ENCODE measurements at places on chromosomes 3 and 15.

DNA sequence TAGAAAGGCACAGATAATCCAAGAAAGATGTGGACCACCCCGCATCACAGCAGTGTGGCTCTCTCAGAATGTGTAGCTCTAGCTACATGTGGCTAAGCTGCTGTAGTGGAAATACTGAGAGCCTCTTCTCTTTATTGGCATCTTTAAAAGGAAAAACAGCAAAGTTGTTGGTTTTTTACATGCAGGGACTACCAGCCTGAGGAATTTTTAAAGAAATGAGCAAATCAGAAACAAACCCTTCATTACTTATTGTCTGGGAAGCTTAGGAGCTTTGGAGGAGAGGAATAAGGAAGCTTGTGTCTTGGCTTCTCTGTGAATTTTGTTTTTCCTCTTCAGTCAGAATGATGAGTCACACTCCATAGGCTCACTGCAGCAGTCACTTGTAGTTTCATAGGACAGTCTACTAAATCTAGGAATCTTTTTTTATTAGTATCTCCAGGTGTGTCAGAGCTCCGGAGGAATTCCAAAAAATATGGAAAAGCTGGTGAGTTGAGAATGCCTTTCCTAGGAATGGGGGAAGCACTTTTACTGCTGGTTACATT lies 27.5 kb downstream of the POLG start:
- no peak for DNase-seq

DNA sequence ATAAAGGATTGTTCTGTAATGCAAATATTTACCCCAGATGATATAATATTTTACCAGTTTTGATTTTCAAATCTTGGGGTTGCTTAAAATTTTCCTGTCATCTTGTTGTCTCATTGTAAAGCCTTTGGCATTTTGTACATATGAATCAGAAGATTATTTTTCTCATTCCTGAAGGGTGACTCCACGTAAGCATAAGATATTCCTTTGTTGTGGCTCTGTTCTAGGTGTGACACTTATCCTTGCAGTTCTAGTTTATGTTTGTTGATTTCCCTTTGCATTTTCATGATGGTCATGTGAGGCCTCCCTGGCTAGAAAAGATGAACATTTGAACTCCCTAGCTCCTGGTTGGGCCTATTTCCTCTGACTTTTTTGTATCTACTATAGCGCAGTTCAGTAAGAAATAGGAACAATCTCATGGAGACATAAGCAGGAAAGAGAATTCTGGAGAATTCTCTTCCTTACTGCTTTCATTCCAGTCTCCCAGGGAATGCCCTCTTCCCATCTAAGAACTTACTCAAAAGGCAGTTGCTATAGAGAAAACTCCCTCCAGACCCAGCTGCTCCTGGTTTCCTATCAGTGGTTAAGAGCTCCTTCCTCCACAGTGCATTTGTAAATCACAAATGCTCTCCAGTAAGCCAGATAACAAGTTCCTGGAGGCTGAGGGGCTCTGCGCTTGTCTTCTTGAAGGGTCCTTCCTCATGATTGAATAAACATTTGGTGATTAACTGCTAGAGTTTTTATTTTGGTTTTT lies 124.7 kb downstream of the WNT5A start:
- DNase-seq = no peak

DNA sequence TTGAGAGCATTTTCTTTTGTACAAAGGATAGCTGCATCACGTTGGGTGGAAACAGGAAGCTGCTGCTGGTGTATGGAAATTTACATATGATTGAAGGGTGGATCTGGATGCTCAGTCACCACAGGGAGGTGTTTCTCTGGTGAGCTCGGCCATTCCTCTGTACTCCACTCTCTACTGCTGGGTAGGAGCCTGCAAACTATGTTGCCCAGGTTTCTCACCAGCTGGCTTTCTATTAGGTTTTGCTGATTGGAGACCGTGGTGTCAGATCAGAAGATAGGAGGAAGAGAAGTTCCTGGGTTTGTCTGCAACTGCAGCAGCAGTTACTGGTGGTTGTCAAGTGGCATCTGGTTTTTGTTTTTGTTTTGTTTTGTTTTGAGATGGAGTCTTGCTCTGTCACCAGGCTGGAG lies 61.7 kb downstream of the TAMM41 start:
- DNase-seq = no peak

- DNase-seq = no peak
These were observed 555.5 kb upstream of the CFAP20DC start for GRCh38 chr3:59605318-59605717.

DNA sequence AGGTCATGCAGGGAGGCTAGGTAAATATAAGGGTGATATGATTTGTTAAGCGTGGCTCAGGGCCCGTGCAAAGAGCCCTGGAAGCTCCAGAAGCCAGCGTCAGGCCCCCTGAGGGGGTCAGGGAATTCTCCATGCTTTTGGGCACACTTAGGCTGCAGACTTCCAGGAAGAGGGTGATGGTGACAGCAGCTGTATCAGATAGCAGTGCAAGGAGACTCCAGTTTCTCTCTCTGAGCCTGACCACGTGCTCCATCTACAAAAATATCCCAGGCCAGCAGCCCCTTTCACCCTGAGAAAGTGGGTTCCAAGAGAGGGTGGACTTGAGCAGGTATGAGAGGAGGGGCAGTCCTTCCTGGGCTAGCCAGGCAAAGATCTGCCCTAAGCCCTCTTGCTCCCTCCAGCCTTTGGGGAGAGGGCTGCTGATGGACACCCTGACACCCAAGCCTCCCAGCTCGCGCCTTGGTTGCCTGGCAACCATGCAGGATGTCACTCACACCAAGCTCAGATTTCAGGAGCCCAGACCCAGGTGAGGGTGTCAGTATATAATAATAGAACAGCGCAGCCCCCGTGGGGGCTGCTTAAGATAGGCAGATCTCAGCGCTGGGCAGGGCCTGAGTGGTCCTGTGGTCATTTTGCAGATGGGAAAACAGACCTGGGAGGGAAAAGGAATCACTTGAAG lies 35.8 kb downstream of the ATP2B2 start:
- no peak for DNase-seq

DNA sequence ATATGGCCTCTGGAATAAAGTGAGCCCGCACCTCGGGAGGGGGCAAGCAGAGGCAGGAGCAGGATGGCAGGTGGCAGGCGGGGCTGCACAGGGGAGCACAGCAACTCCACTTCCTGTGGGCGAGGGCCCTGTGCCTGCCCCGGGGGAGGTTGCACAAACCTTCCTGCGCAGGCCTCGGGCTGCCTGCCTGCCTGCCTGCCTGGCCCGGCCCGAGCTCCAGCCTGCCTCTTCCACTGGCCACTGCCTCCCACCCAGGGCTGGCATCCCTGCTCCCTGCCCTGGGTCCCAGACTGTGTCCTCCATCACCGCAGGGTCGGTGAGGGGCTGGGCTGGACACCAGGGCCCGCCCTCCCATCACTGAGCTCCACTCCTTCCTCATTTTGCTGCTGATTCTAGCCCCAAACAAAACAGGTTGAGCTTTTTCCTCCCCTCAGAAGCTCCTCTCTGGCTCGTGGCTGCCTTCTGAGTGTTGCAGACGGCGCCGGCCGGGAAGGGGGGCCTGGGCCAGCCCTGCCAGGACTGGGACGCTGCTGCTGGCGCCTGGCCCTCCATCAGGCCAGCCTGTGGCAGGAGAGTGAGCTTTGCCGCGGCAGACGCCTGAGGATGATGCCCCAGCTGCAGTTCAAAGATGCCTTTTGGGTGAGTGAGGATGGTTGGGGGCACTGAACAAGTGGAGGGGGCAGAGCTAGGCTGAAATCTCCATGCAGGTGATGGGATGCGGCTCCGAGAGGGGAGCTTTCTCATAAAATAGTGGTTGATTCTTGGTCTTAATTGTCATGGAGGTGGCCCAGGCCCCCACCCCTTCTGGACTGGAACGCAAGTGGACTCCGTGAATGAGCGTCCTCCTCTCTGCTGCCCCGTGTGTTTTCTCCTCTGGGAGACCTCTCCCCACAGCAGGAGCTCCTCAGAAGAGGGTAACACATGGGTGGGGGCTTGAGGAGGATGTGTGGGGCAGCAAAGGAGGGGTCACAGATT lies at the start of gene PSTPIP1:
TSS of gene PSTPIP1 (plus strand) at position 156 of the 975 bp plus-strand sequence. CDS start at position 604, 448 bp downstream.
- no peak for DNase-seq

DNA sequence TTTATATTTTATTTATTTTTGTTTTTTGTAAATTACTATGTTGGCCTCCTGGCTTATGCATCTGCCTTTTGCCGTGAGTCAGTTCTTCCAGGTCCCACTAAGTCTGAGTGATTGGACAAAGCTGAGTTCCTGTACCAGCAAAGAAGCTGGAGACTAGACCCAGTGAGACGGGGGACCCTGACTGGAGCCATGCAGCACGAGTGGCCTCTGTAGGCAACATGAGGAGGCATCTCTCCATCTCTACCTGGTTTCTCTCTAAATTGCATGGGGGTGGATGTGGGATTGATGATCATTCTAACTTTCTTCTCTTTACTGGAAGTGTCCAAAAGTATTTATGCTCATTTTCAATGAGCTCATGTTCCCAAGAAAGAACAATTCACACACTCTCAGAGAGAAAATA lies 155.3 kb upstream of the MRPL3 start:
- no peak for DNase-seq

DNA sequence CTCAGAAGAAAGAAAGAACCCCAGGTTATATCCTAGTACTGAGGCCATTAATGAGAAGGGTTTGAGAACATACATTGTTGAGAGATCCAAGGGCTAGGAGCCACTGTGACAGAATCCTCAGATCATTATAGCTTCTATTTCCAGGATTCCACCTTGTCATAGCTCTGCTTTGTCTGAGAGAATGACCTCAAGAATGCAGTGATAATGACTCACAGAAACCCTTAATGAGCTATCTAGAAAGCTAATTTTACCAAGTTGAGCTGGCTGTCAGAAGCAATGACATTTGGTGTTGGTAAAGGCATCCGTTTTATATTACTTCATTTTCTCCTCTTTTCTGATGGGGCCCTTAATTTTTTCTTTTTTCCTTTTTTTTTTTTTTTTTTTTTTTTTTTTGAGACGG lies 10.9 kb downstream of the TRIP4 start:
- DNase-seq = no peak

DNA sequence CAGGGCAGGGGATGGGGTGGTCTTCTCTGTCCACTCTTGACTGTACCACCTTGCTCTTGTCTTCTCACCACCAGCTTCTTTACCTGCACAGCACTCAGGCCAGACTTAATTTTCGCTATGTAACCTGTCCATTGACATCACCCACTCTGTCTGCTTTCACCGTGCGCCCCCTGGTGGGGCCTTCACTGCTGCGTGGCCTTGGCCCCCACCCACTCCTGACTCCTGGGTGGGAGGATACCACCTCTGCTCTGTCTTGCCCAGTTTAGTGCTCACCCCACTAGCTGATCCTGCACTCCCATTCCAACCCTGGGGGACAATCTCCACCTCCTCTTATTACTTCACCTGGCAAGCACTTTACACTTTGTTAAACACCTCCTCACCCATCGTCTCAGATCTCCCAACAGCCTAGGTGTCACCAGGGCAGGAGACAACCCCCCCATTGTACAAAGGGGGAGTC lies 17.7 kb downstream of the PTH1R start:
- no peak for DNase-seq

DNA sequence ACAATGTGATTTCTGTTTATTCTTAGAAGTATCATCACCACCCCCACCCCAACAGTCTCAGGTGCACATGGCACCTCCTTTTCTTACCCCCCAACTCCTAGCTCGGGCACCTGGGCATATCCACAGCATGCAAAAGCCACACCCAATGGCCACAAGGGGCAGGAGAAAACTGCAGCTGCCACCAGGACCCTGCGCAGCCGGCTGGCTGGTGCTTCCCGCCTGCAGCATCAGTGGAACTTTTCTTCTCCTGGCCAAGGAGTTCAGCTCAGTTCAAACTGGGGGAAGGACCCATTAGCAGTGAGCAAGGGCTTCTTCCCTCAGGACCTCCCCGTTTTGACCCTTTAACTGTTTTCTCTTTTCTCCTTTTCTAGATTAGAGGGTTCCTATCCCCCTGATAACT lies 44.8 kb downstream of the TM4SF18 start:
- DNase-seq = no peak

DNA sequence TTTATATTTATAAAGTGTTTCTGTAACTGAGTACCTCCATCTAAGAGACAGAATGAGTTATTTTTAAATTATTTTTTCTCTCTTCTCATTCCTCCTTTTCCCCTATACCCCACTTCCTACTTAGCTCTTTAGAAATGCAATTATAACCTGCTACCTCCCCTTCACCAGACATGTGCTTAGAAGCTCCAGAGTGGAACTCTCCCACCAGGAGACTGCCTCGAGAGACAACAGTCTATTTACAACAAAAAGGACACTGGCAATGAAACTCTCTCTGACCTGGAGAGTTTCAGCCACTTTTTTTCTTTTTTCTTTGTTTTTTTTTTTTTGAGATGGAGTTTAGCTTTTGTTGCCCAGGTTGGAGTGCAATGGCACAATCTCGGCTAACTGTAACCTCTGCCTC lies 109.4 kb upstream of the PLXND1 start:
- DNase-seq = no peak

DNA sequence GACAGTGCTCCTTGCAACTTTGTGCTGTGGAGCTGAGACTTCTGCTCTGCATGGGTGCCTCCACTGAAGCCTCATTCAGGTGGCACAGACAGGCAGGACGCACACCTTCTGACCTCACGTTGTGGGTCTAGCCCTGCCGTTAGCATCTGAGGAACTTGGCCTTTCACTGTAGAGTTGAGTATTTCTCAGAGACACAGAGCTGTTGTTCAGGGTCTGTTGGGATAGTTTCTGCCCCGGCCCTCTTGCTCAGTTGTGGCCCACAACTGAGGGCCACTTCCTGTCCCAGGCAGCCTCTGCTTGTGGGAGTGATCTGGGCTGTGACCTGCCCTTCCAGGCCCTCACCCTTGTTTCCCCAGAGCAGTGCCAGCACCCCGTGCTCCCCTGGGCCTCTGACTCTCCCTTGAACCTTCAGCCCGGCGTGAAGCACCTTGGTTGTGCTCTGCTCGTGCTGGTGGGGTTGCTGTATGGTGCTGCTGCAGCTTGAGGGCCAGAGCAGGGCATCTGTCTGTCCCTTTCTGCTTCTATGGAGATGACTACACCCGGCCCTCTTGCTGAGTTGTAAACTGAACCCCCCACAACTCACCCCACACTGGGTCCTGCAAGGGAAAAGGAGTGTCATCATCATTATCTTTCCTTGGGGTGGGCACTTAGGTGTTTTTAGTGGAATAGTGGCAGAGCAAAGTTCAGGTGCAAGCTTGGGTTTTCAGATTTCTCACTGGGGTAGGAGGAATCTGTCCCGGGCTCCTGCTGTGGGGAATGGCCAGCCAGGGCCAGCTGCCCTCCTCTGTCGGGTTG lies 11.7 kb downstream of the BAHD1 start:
- no peak for DNase-seq

GRCh38 chr3:124682263-124682662 lies 48.0 kb upstream of the UMPS start:
- no peak for DNase-seq

DNA sequence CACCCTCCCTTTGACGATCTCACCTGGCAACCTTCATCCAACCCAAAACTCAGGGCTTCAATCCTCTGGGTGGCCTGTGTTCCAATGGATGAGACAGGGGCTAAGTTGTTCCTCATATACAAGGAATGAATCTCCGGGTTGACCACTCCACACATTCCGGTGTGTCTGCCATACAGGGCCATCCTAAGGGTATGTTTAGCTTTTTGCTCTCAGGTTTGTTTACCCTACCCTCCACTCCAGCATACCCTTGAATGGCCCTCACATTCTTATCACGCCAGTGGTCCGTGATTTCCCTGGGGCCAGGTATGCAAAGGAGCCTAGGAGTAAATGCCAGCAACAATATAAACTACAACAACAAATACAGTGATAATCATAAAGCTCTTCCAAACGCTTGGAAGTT lies 45.7 kb upstream of the VGLL3 start:
- DNase-seq = no peak

GRCh38 chr3:152321200-152321954 lies 52.6 kb downstream of the MBNL1 start:
- no peak for DNase-seq

Measured in SK-N-MC (cell line).